HFFc6 (cell line): ENCODE measurements at places on chromosomes 5 and 9. TPM values are rescaled to one million over a fixed set of nuclear protein-coding genes. Genes with fewer than 3 reads are reported as not detected.
A peak's percentile ranks its signal among the peaks of the same experiment; 100 is the strongest.

- no peak for DNase-seq
These were observed 211.4 kb downstream of the CWC27 start for GRCh38 chr5:64980176-64980575.

DNA sequence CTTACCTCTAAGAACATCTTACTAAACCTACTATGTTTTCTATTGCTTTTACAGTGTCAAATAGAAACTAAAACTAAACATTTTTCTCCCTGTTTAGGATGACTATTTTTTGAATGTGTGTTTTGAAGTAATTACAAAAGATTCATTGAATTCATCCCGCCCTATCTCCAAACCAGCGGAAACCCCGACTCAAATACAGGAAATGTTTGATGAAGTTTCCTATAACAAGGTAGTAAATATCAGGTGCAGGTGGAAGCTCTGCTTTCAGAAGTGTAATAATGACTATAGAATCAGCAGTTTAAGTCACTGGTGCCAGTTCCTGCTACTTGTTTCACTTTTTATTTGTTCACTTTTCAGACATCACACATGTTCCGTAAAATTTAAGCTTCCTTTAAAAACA is 20.0 kb downstream of the ERAP2 start:
- DNase-seq = no peak

- DNase-seq = no peak
These were observed 476.8 kb upstream of the C9orf72 start for GRCh38 chr9:28050046-28050445.

DNA sequence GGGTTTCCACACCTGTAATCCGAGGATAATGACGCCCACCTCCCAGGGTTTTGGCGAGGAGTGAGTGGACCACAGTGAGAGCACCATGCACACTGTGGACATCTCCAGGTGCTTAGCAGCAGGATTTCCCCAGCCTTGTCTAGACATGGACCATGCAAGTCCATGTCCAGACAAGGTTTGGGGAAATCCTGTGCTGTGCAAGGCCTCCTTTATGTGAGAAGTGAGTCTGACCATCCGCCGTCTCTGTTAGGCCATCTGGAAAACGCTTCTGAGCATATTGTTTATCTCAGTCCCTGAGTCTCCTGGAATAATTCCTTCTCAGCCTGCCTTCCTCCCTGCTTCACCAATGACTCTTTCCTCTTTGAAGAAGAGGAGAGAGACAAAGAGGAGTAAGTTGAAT is 26.2 kb upstream of the TNFAIP8 start:
- no peak for DNase-seq

GRCh38 chr5:94174748-94175411 is 433.5 kb upstream of the POU5F2 start:
- peak; percentile 75 for DNase-seq

Gene PRR7
- total RNA-seq = 9.9 to 17.4 TPM (median 15.2 TPM) in 3 replicates
